CD4-positive, alpha-beta memory T cell (primary cell): ENCODE measurements at places on chromosomes 12 and 14. TPM values are rescaled to one million over a fixed set of nuclear protein-coding genes. Genes with fewer than 3 reads are reported as not detected.

DNA sequence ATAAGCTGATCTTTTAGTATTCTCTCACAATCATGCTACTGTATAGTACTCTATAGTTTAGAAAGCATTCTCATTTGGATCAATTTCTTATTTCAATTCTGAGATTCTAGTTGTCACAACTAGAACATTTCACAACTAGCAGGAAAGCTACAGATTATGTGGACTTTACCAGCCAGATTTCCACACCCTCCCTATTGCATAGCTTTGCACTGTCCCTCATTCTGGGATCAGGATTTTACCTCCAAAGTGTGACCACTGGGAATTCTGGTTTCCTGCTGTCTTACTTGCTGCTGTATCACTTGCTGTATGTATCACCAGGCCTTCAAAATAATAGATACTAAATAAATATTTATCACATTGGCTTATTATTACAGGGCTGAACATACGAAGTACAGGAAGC lies 10.2 kb upstream of the PELI2 start:
- H3K36me3 ChIP-seq: no peaks in the 10 kb centered on the region
- no peak overlapping the region for H3K27ac ChIP-seq
- DNase-seq: no peak
- no peak overlapping the region for H3K4me3 ChIP-seq
- H3K27me3 ChIP-seq: no peaks in the 10 kb centered on the region
- H3K4me1 ChIP-seq: no peaks in the 10 kb centered on the region

- H3K4me3 ChIP-seq: no peak overlapping the region
- H3K4me1 ChIP-seq: no peaks in the 10 kb centered on the region
- H3K27me3 ChIP-seq: no peaks in the 10 kb centered on the region
- DNase-seq: no peak
- H3K36me3 ChIP-seq: no peaks in the 10 kb centered on the region
These were observed 37.8 kb upstream of the SEL1L start for GRCh38 chr14:81571437-81571836.

- H3K4me1 ChIP-seq: no peaks in the 10 kb centered on the region
- no peaks in the 10 kb centered on the region for H3K27me3 ChIP-seq
- no peak overlapping the region for H3K4me3 ChIP-seq
- no peak overlapping the region for H3K27ac ChIP-seq
These were observed 285.3 kb downstream of the DPF3 start for GRCh38 chr14:72608391-72609204.

DTD2 gene
- 20.2 TPM for total RNA-seq
